ENCODE measurements at places on chromosomes 2 and 18.

DNA sequence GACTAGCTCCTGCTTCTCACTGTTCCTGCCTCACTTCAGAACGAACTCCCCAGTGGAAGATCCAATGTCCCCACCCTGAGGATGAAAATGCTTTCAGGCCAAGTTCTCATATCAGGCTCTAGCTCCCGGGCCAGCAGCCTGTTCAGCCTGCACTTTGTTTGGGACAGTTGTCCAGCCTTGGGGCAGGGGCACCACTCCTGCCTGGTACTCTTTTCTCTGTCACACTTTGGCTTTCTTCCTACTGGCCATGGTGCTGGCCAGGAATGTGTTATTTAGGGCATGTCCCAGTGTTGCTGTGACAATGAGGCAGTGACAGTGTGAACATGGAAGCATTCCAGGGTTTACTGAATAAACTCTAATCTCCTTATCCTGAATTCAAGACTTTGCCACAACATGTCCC is 154.1 kb downstream of the GALNT14 start:
- DNase-seq: no peak

DNA sequence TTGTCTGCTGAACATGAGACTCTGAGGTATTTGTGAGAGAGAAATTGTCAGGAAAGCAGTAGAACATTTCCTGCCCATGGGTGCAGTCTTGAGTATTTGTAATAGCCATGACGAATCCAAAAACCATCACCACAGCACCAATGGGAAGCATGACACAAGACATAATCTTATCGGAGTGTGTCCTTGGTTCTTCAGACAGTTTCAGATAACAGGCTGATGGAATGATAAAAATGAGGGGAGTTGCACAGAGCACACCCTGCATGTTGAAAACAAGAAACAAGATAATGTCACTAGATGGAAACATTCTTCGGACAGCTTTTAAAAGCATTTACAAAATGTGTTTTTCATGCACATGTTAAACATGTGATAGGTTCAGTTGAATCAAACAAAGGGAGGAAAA is 56.9 kb downstream of the SLC38A11 start:
- no peak for DNase-seq

DNA sequence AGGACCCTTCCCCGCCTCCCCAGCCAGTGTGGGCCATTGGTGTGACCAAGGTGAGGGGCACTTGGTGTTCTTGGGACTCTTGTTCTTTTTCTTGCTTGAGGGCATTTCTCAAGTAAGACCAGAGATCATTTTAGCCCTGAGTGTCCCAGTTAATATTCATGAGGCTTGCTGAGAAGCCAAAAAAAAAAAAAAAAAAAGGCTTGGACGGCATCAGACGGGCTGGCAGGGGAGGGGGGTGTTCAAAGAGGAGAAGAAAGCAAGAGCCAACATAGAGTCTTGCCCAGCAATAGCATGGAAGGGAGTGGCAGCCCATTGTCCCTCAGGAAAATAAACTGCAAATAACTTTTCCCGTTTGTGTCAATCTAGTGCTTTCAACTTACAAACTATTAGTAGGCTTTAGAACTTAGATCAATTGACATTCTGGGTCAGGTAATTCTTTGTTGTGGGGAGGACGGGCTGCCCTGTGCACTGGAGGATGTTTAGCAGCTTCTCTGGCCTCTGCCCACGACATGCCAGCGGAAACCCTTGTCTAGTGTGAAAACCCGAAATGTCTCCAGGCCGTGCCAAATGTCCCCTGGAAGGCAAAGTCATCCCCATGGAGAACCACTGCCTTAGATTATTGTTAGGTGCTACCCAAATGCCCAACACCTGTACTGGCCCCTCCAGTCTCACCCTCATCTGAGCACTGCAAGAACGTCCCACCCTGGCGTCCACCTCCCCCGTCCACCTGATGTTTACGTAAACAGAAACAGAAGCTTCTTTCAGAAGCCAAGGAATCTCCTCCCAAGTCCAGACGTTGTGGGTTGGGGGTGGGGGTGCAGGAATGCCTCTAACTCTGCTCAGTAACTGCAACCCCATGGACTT is 163.4 kb downstream of the BCL2 start:
- no peak for DNase-seq

GRCh38 chr18:52888014-52888413 is 548.0 kb downstream of the DCC start:
- DNase-seq: no peak

- no peak for DNase-seq
Measured at GRCh38 chr2:196435189-196435588, 204.3 kb upstream of the CCDC150 start.

- DNase-seq: no peak
Measured at GRCh38 chr18:8695932-8696517, 9.3 kb upstream of the MTCL1 start.

Data from stimulated activated CD4-positive, alpha-beta T cell treated with anti-CD3 and anti-CD28 coated beads, Interleukin-15, amount 100 ng/mL, for 1 hour (primary cell).